ENCODE measurements at places on chromosomes 6 and 20. TPM values are rescaled to one million over a fixed set of nuclear protein-coding genes. Genes with fewer than 3 reads are reported as not detected.

RRAGD gene
- 3.4 TPM for total RNA-seq

TBXT gene
- not detected for total RNA-seq

OLIG3 gene
- total RNA-seq: not detected

PHACTR1 gene
- total RNA-seq: under 0.01 TPM

ATAT1 gene
- total RNA-seq: 1.8 TPM

ZFP57 gene
- total RNA-seq: 0.90 TPM

C20orf96 gene
- 0.64 TPM for total RNA-seq

MAP1LC3A gene
- total RNA-seq: 6.6 TPM

SNAP25 gene
- not detected for total RNA-seq

CDSN gene
- not detected for total RNA-seq

DOK5 gene
- 0.13 TPM for total RNA-seq

KCNK16 gene
- total RNA-seq: not detected

ITCH gene
- total RNA-seq: 83.7 TPM

KIF25 gene
- not detected for total RNA-seq

TRIM31 gene
- not detected for total RNA-seq

BTBD3 gene
- total RNA-seq: 16.6 TPM

CGA gene
- not detected for total RNA-seq

FAM209B gene
- total RNA-seq: 0.26 TPM

CPNE1 gene
- 76.3 TPM for total RNA-seq

LY6G6D gene
- not detected for total RNA-seq

SLC26A8 gene
- not detected for total RNA-seq

SYNE1 gene
- total RNA-seq: 32.9 TPM

HLA-DQA1 gene
- total RNA-seq: not detected

HAO1 gene
- total RNA-seq: not detected

OR2H1 gene
- total RNA-seq: not detected

OOEP gene
- not detected for total RNA-seq

DNMT3B gene
- 0.79 TPM for total RNA-seq

MARCKS gene
- 54.0 TPM for total RNA-seq

LAMA5 gene
- total RNA-seq: 61.6 TPM

GLO1 gene
- total RNA-seq: 95.0 TPM

SPAG4 gene
- total RNA-seq: 9.9 TPM

DCDC2 gene
- total RNA-seq: under 0.01 TPM

TFAP2C gene
- 2.9 TPM for total RNA-seq

TOMM34 gene
- 17.6 TPM for total RNA-seq

PGC gene
- not detected for total RNA-seq

CALHM4 gene
- total RNA-seq: under 0.01 TPM

GPSM3 gene
- 0.79 TPM for total RNA-seq

BMP6 gene
- 2.6 TPM for total RNA-seq

AGPAT4 gene
- total RNA-seq: 4.9 TPM

SCRT2 gene
- total RNA-seq: not detected

ZC3H12D gene
- under 0.01 TPM for total RNA-seq

MRPS18A gene
- 79.5 TPM for total RNA-seq

GLP1R gene
- not detected for total RNA-seq

SMOC2 gene
- total RNA-seq: 0.90 TPM

RNF144B gene
- 141 TPM for total RNA-seq

FAM209A gene
- not detected for total RNA-seq

MCM9 gene
- 9.7 TPM for total RNA-seq

HLA-G gene
- total RNA-seq: 13.2 TPM

TGIF2 gene
- 1.9 TPM for total RNA-seq

OPRL1 gene
- under 0.01 TPM for total RNA-seq

SPEF1 gene
- total RNA-seq: not detected

All from bronchial epithelial cell (primary cell).